ENCODE measurements at places on chromosomes 3 and 15. TPM values are rescaled to one million over a fixed set of nuclear protein-coding genes. Genes with fewer than 3 reads are reported as not detected.

CAMKV gene
- total RNA-seq, result not detected

TMEM207 gene
- not detected for total RNA-seq

SCN5A gene
- 2.7 TPM for total RNA-seq

XCR1 gene
- not detected for total RNA-seq

PDCD7 gene
- total RNA-seq, result 9.2 TPM

DNA sequence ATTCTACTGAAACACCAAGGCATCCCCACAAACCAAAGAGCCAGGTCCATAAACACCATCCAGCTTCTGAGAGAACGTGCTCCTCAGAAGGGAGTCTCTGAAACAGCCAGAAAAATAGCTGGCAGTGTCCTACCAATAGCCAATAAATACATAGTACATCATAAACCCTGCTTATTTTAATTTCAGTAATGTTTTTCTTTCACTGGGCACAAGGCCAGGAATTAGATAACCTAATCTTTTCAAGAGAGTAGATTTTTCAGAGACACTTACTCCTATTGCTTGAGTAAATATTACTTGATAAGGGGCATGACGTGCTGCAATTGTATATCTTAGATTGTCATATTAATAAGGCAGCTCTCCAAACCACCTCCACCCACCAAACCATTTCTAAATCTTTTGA lies 22.7 kb downstream of the GADL1 start:
- no peak for DNase-seq

- no peak for DNase-seq
Measured at GRCh38 chr15:63948971-63949370, 97.3 kb downstream of the DAPK2 start.

GRCh38 chr15:64807751-64808222 lies 17.7 kb downstream of the PIF1 start:
- DNase-seq, result no peak

GRCh38 chr15:74458473-74458872 lies 2.5 kb downstream of the UBL7 start:
- no peak for DNase-seq

DNA sequence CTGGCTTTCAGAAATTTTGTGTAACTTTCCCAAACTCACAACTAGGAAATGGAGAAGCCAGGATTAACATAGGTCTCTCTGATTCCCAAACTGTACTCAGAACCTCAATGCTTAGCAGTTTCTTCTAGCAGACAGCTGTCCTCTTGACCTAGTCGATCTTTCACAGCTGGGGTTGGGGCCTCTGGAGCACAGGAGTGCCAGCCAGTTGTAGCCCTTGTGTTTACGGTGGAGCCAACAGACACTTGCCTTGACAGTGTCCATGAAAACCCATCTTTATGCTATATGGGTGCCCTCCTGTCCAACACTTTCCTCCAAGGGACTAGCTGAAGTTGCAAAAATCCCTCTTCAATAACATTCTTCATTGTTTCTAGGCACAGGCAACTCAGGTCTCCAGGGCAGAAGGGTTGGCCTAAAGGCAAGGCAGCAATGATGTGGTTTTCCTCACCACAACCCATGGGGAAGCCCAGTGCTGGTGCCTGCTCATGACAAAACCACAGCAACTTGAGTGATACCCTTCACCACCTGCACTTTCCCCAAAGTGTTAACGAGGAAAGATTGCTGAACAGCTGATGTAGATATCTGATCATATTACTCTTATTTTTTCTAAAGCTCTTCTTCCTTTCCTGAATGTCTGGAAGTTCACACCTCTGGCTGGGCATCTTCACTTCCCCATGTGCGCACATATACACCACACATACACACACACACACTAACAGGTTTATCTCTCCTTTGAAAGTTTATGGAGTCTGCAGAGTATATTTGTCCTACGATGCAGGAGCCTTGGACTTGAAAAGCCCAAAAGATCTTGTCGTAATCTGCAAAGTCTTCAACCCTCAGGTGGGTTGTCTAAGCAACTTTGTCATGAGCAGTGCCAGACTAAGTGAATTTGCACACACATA lies 11.0 kb upstream of the KNG1 start:
- no peak for DNase-seq

- DNase-seq, result no peak
Measured at GRCh38 chr3:147312786-147313280, 93.5 kb downstream of the ZIC4 start.

DNA sequence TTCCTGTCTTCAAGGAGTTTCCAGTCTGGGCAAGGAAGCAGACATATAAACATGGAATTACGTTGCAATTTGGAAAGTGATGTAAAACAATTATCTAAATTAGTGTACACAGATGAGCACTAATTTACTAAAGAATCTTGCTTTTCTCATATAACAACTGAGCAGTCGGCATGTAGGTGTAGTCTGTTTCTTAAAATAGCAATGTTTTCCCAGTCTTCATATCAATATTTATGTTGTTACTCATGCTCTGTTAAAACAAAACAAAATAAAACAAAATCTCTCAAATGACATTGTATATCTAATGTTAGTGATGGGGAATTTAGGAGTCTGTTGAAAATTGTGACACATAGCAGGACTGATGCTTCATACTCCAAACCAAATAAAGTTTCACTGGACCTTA lies 75.6 kb downstream of the SAMMSON start:
- no peak for DNase-seq

DNA sequence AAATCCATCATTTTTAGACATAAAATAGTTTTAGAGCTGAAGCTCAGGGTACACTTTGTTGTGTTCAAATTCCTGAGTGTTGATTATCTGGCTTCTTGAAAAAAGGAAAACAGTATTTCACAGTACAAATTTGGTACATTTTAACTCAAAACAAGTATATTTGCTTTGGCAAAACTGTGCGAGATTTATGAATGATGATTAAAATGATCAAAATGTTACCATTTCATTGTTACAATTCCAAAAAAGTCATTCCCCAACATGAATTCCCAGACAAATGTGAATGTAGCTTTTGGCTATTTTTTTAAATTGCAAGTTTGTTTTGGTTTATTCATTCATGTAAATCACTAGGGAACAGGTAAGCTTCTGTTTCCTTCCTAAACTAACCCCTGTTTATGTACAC lies 347.4 kb upstream of the DCBLD2 start:
- DNase-seq, result no peak

DNA sequence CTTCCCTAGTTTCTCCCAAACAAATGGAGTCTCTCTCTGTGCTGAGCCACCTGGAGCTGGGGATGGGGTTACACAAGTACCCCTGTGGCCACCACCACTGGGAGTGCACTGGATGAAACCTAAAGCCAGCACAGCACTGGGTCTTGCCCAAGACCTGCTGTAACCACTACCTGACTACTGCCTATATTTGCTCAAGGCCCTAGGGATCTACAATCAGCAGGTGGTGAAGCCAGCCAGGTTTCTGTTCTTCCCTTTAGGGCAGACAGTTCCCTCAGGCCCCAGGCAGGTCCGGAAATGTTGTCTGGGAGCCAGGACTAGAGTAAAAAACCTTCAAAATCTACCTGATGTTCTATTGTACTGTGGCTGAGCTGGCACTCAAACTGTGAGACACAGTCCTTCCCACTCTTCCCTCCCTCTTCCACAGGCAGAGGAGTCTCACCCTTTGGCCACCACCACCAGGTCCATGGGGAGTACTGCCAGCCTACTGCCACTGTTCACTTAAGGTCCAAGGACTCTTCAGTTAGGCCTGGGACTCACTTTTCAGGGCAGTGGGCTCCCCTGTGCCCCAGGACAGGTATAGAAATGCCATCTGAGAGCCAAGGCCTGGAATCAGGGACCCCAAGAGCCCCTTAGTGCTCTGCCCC lies 23.8 kb downstream of the C3orf20 start:
- no peak for DNase-seq

All from ascending aorta (tissue), 2 donors.